ENCODE measurements at places on chromosomes 7 and 10. TPM values are rescaled to one million over a fixed set of nuclear protein-coding genes. Genes with fewer than 3 reads are reported as not detected.

DNA sequence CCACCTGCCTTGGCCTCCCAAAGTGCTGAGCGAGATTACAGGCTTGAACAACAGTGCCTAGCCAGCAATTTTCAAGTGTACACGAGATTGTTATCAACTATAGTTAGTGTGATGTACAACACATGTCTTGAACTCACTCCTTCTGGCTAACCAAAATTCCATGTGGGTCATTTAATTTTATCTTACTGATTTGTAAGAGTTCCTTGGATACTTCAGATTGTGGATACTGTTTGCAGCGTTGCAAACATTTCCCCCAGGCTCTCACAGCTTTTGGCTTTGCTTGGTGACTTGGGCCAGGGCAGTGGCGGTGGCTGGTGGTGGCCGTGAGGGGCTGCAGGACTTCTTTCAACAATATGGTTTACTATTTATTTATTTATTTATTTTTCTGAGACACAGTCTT, 8.5 kb upstream of the TMEM270 start:
- H3K4me3 ChIP-seq = no peak overlapping the region
- H3K36me3 ChIP-seq = no peaks in the 10 kb centered on the region
- DNase-seq = no peak
- H3K27me3 ChIP-seq = no peaks in the 10 kb centered on the region

- H3K4me3 ChIP-seq = no peak overlapping the region
- H3K27ac ChIP-seq = no peak overlapping the region
- H3K4me1 ChIP-seq = no peaks in the 10 kb centered on the region
- no peaks in the 10 kb centered on the region for H3K36me3 ChIP-seq
- DNase-seq = no peak
Measured at GRCh38 chr10:10903620-10904019, 114.1 kb upstream of the CELF2 start.

The TCERG1L gene
- not detected for total RNA-seq

The DPYSL4 gene
- total RNA-seq = not detected

The SPACDR gene
- not detected for total RNA-seq

GRCh38 chr7:101722247-101722646, 93.2 kb upstream of the MYL10 start:
- no peaks in the 10 kb centered on the region for H3K36me3 ChIP-seq
- H3K4me3 ChIP-seq = no peak overlapping the region
- no peaks in the 10 kb centered on the region for H3K27me3 ChIP-seq
- no peak for DNase-seq

DNA sequence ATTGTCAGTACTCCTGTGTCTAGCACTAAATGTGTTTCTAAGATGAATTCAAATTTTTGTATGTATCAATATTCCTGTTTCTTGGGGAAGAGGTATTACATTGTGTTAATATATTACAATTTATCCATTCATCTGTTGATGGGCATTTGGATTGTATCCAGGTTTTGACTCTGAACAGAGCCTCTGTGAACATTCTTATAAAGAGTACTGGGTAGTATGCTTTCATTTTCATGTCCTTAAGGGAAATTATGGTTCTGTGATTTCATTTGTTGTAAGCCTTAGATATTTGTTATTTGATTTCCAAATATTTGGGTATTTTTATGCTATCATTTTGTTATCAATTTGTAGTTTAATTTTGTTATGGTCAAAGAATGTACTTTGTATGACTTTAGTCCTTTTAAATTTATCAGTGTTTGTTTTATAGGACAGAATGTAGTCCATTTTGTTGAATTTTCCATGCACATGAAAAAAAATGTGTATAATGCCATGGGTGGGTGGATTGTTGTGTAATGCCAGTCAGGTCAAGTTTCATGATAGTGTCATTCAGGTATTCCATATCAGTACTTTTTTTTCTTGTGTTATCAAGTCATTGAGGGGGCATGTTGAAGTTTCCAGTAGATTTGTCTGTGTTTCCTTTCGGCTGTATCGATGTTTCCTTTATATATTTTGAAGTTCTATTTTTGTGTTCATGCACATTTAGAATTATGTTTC, 38.4 kb downstream of the STAM start:
- no peaks in the 10 kb centered on the region for H3K27me3 ChIP-seq
- no peak overlapping the region for H3K4me3 ChIP-seq
- H3K27ac ChIP-seq = no peak overlapping the region
- no peaks in the 10 kb centered on the region for H3K36me3 ChIP-seq
- no peaks in the 10 kb centered on the region for H3K4me1 ChIP-seq
- DNase-seq = no peak

DNA sequence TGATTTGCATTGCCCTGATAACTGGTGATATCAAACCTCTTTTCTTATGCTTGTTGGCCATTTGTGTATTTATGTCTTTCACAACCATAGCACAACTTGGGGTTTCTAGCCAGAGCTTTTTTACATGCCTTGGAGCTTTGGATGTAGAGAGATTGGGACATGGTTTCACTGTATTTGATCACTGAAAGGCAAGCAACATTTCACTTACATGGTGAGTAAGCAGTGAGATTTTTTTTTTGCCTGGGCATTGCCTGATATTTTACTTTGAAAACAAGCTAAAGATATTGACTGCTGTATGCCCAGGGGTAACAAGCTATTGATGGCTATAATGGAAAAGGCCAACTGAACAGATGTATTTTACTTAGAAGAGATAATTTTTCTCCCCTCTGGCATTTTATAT, 259.0 kb downstream of the PHTF2 start:
- no peak overlapping the region for H3K4me3 ChIP-seq
- H3K4me1 ChIP-seq = no peaks in the 10 kb centered on the region
- no peak overlapping the region for H3K27ac ChIP-seq

DNA sequence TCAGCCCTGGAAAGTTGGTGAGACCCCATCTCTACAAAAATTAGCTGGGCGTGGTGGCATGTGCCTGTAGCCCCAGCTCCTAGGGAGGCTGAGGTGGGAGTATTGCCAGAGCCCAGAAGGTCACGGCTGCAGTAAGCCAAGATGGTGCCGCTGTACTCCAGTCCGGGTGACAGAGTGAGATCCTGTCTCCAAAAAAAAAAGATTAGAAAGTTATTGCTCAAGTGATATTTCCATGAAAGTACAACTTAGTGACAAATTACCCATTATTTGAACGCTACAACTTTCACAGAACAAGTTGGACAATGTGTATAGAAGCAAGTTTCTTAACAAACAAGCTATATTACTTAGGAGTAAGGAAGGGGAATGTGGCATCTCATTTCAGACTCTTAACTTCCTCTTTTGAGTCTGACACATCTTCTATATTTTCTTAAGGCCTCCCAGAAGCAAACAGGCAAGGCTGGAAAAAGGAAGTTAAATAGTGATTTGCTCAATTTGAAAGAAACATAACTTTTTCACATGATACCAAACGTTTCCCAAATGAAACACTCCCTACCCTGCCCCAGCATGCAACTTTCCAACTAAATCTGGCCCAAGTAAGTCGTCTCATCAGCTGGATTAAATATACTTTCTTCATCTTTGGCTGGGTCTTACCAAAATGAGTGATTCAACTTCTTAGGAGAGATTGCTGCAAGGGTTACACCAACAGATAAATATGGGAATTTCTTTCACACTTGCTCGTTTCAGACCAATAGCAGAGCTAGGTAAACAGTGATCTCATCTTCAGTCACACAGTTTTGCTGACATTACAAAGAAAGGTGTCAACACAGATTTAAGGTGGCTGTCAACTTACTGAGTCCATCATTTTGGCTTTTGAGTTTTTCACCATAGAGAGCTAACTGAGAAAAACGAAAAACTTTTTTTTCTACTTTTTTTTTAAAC, 66.3 kb upstream of the KLF6 start:
- no peak for DNase-seq
- H3K4me3 ChIP-seq = no peak overlapping the region

The PDE6C gene
- total RNA-seq = not detected

GRCh38 chr7:138878051-138878450, 80.1 kb upstream of the ATP6V0A4 start:
- H3K4me3 ChIP-seq = no peak overlapping the region
- H3K4me1 ChIP-seq = no peaks in the 10 kb centered on the region
- no peak overlapping the region for H3K27ac ChIP-seq
- H3K27me3 ChIP-seq = no peaks in the 10 kb centered on the region

- peak overlapping the region; percentile 57 for H3K27ac ChIP-seq
- no peak for DNase-seq
- H3K4me1 ChIP-seq = peaks cover 94% of the 10 kb centered on the region
Measured at GRCh38 chr10:113562704-113563103, 9.9 kb downstream of the HABP2 start.

DNA sequence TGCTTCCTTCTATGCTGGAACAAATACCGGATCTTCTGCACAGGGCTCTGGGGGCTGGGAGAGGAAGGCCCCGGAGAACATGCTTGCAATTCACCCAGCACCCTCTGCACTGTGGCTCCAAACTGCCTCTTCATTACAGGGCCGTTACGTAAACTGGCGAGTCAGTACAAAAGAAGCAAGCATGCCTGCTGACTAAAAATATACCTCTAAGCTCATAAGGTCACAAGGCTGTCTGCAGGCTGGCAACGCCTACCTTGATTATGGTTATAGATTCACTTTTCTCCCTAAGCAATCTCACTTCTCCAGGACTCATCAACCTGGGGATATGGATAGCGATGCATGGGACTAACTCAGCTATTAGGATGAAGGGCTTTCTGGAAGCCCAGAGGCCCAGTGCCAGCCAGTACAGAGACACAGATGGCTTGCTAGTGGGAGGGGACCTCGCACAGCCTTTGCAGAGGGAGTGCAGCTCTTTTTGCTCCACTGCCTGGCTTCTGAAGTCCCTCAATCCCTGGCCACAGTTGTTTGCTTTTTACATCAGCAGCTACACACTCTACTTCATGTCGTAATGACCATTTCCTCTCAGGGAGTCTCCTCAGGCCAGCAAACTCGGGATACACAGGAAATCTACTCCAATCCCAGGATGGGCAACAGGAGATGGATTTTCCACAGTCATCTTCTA, 96.1 kb downstream of the SH3PXD2A start:
- H3K4me1 ChIP-seq = peaks cover 4% of the 10 kb centered on the region
- H3K27me3 ChIP-seq = no peaks in the 10 kb centered on the region
- peak overlapping the region; percentile 44 for H3K27ac ChIP-seq
- H3K4me3 ChIP-seq = no peak overlapping the region
- H3K36me3 ChIP-seq = no peaks in the 10 kb centered on the region
- peak; percentile 47 for DNase-seq

DNA sequence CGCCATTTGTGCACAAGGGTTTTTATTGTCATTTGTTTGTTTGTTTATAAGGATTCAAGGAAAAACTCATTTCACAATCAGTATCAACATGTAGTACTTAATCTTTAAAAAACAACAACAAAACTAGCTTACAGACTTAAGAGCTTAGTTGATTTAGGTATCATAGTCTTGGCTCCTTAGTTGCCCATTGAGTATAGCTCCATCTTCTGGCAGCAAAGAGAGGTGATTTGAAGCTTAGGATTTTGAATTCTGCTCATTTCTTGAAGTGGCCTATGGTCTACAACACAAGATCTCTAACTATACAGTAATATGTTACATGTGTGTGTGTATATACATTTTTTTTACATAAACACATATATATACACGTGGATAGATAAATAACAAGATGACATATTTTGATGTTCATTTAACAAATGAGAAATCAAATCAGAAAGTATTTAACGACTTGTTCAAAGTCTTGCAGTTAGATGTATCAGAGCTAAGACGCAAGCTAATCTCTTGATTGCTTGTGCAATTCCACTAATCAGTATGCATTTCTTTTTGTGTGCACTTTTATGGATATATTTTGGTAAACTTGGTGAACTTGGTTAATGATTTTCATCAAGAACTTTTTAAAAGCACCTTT, 307.3 kb downstream of the CAMK1D start:
- no peak overlapping the region for H3K27ac ChIP-seq
- no peak overlapping the region for H3K4me3 ChIP-seq
- peaks cover 5% of the 10 kb centered on the region for H3K4me1 ChIP-seq
- no peak for DNase-seq

DNA sequence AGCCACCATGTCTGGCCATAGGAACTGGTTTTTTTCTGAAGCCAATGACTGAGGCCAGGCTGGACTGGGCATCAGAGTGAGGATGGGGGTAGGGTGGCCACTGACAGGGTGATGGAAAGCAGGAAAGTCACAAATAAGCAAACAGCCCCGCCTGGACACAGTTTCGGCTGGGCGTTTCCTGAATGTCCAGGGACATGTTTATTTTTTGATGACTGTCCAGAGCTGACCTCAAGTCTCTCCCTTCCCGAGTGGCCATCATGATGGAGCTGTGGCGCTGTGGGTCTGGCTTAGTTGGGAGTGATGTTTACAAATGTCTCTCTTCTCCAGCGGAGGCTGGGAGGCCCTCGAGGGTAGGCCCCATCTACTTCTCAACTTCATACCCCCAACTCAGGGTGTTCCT, 37.1 kb upstream of the COMTD1 start:
- H3K27ac ChIP-seq = no peak overlapping the region
- no peaks in the 10 kb centered on the region for H3K4me1 ChIP-seq
- no peak overlapping the region for H3K4me3 ChIP-seq
- DNase-seq = no peak
- no peaks in the 10 kb centered on the region for H3K27me3 ChIP-seq
- no peaks in the 10 kb centered on the region for H3K36me3 ChIP-seq

Measured in right lobe of liver (tissue), 6 donors.